ENCODE measurements at places on chromosomes 13 and 19.

DNA sequence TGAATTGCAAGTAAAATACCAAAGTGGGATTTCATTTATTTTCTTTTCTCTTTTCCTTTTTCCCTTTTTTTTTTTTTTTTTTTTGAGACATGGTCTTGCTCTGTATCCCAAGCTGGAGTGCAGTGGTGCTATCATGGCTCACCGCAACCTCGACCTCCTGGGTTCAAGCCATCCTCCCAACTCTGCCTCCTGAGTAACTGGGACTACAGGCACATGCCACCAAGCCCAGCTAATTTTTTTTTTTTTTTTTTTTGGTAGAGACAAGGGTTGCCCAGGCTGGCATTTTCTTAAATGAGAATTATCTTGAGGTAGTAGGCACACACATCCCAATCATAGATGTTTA is 68.5 kb upstream of the GPR183 start:
- no peak for DNase-seq

GRCh38 chr19:57389194-57389729 is 392 bp upstream of the ZNF548 start:
- no peak for DNase-seq

GRCh38 chr13:90352763-90353162 is 994.7 kb upstream of the MIR17HG start:
- DNase-seq = no peak

DNA sequence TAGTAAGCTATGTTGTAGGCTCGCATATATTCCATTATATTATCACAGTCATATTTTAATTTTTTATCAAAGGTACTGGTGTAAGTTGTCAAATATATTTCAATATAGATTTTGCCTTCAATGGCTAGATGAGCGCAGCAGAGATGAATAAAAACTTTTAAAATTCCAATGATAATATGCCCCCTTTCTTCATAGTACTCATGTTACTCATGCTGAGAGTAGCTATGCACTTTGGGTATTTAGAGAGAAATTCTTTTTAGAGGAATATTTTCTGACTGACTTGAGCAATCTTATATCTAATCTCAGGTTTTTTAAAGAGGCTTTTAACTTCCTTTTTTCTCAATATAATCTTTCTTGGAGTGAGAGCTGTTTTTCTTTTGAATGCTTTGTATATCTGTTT is 11.4 kb downstream of the ZNF254 start:
- no peak for DNase-seq

GRCh38 chr19:45884682-45885555 is 1.0 kb downstream of the IRF2BP1 start:
- peak; percentile 29 for DNase-seq

DNA sequence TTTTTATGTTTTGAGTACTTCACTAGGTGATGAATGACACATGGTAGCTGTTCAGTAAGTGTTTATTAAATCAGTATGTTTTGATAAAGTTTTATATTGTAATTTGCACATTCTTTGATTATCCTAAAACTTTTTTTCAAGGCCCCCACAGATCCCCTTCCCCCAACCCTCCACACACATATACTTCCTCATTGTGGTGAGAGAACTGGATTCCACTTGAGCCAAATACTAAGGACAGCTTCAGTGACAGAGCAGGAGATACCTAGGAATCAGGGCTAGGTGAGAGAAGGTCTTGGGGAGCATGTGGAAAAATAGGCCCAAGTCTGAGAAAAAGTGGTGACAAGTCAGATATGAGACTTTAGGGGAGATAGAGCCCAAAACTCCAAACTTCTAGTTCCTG is 174.6 kb downstream of the TDRD3 start:
- DNase-seq = no peak
